A172 (cell line): ENCODE measurements at places on chromosomes 12 and 14.

GRCh38 chr12:5173511-5174011 is 129.9 kb downstream of the KCNA5 start:
- DNase-seq = peak; percentile 59

GRCh38 chr12:18752280-18752920 is 14.5 kb downstream of the CAPZA3 start:
- peak; percentile 85 for DNase-seq

- DNase-seq = no peak
Measured at GRCh38 chr12:128702371-128702770, 121.4 kb downstream of the SLC15A4 start.

DNA sequence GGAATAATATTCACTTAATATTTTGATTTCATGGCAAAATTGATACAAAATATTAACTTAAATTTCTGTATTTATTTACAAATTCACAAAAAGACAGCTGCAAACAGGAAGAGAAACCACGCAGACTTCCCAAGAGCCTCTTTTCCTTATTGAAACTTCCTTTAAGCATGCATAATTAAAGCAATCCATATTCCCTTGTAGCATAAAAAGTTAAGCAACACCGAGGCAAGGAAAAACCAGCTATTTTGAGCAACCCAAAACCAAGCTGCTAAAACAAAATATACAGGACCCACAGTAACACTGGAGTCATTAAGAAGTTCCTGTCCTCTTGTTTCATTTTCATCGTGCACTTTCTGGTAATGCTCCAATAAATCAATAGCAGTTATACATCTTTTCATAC is 58.0 kb downstream of the EEA1 start:
- DNase-seq = no peak

GRCh38 chr14:94761997-94762377 is 7.9 kb downstream of the GSC start:
- DNase-seq = no peak

- no peak for DNase-seq
Measured at GRCh38 chr12:6071589-6071988, 52.9 kb downstream of the VWF start.

GRCh38 chr14:21985081-21985480 is 311.5 kb upstream of the OR4E1 start:
- no peak for DNase-seq

GRCh38 chr14:90797451-90797850 is 18.8 kb downstream of the TTC7B start:
- DNase-seq = no peak

DNA sequence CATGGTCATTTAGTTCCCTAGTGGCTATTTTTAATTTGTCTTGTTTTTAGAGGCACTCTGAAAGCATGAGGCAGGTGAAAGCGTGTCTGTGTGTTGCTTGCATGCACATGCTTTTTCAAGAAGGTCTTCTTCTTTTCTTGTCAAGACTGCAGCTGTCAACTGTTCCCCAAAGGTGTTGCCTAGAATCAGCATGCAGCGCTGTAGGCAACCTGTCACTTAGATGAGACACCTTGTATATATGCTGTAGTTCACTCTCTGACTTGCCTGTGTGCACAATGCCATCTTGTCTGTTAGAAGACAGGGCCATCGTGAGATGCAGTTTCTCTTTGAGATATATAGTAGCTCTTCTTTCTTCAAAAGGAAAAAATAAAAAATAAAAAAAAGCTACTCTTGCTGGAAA is 885.7 kb downstream of the DIO2 start:
- no peak for DNase-seq

DNA sequence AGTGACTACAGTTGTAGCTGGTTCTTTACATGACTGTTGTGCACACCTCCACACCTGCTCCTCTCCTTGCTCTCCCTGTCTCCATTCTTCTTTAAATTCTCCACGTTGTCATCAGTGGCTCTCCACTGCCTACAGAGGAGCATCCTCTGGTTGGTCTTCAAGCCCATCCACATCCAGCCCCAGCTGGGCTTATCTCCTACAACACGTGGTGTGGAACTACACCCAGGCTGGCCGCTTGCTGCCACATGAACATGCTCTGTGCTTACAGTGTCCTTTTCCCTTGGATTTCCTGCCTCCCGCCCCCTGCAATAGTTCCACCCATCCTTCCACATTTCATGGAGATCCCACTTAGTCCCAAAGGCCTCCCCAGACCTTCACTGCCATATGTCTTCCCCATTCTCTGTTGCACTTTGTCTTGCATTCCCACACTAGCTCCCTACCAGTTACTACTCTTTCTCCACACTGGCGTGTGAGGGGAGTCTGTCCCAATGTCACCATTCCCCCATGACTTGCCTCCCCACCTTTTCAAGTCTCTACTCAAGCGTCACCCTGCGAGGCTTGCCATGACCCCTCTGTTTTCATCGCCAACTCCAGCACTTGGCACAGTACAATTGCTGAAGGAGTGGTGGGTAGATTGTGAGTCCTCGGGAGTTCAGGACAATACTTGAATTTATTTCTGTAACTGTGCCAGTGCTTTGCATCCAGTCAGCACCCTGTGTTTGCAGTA is 9.8 kb upstream of the MCRS1 start:
- DNase-seq = no peak

DNA sequence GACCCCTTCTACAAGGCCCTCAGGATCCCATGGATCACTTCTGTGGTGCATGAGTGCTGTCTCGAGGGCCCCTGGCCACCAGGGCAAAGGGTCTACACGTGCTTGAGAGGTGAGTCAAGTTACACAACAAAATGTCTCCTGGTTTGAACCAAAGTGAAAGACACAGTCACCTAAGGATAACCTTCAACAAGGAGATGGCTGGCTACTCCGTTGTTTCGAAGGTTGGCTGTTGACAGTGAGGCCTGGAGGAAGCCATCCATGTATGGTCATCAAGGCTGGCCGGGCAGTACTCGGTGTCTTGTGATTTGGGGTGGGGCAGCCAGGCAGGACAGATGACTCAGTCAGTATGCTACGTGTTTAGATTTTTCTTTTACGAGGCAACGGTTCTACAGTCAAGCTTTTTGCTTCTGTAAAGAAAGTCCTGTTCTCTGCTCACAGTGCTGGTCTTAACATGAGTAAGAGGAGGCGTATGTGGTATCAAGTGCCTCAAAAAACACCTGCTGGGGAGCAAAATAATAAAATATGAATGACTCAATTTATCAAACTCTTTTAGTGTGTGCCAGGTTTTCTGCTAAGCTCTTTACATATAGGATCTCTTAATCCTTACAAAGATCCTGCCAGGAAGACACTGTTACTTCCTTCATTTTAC is 18.0 kb upstream of the NT5DC3 start:
- peak; percentile 97 for DNase-seq

GRCh38 chr14:31510222-31510621 is 22.4 kb upstream of the GPR33 start:
- DNase-seq = peak; percentile 3

GRCh38 chr14:60974090-60974651 is 6.7 kb downstream of the TRMT5 start:
- DNase-seq = no peak

GRCh38 chr12:126582231-126582630 is 1517.0 kb downstream of the AACS start:
- peak; percentile 20 for DNase-seq

GRCh38 chr14:44699391-44699790 is 192.3 kb upstream of the FSCB start:
- peak; percentile 1 for DNase-seq

DNA sequence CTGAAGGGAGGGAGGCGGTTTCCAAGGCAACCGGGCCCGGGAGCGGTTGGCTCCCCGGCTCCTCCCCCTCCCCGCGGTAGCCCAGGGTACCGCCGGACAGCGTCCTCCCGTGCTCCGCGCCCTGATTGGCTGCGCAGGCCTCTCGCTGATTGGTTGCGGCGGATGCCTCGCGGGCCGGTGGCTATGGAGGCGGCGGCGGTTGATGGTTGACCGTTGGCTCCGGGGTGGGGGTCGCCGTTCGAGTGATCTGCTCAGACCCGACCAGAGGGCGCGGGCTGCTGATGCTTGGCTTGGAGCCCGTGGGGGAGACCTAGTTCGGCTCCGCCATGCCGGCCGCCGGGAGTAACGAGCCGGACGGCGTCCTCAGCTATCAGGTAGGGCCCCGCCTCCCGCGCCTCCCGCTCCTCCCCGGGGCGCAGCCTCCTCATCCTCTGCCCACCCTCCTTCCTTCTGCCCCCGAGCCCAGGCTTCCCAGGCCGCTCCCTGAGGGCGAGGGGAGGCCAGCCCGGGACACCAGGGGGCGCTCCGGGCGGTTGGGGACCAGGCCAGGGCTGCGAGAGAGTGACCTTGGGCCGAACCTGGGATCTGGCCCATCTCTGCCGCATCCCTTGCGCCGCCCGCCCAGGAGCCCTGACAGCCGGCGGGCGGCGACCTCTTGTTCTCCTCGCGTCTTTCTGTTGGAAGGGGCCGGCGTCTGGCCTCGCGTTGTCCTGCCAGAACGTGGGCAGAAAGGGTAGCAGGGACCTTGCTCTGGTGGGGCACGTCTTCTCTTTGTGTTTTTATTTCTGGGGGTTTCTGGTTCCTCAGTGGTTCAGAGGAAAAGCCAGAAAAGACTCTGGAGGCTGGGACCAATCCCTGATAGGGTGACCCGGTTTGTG is at the start of gene SLC4A8:
Gene SLC4A8 (plus strand): TSS at position 170 of the 878 bp plus-strand sequence. CDS start 157 bp downstream, at position 327.
- peak; percentile 84 for DNase-seq

DNA sequence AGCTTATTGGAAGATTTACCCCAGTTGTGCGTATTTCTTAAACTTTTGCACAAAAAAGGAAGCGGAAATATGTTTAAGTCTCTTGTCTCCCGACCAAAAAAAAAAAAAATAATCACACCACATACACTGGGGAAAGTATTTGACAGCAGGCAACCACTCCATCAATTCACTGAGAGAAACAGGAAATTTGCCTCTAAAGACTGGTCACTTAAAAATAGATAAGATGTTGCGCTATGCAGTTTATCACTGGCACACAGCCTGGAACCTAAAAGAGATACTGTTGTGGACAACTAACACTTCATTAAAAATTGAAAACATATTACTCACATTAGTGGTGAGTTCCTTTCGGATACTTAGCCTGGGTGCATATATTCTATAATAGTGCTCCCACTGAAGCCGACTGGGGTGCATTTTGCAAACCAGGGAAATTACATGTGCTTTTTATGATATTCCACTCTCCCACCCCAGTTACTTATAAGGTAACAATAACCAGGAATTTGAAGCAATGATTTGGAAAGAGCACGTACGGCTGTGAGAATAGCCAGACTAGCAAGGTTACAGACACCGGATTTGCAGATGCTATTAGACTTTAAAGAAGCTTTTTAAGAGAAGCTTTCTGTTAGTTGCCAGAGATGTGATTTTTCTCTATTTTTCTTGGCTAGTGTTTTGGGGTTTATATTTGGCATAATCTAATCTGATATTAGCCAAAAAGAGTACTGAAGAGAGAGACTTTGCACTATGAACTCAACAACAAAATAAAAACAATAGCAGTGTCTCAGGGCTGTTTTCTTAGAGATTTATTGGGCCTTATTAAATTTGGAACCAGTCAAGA is 311.5 kb downstream of the NOVA1 start:
- no peak for DNase-seq

DNA sequence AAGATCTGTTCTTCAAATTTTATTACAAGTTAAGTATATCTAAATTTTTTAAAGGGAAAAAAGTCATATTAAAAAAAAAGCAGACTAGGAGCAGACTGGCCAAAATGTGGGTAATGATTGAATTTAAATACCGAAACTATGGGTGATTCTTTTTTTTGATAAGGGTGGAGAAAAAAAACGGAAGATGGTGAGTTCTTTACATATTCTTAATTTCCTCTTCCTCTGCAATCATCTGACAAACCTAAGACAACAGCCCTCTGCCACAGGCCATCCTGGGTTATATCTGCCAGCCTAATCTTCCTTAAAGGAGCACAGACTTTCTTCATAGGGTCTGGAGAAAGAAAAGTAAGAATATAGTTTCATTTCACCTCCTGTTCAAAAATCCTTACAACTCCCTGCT is 108.0 kb downstream of the PPP2R5E start:
- DNase-seq = no peak

- no peak for DNase-seq
Measured at GRCh38 chr14:92587700-92588085, 74.1 kb downstream of the RIN3 start.

GRCh38 chr12:125604976-125605375 is 539.7 kb downstream of the AACS start:
- DNase-seq = no peak

DNA sequence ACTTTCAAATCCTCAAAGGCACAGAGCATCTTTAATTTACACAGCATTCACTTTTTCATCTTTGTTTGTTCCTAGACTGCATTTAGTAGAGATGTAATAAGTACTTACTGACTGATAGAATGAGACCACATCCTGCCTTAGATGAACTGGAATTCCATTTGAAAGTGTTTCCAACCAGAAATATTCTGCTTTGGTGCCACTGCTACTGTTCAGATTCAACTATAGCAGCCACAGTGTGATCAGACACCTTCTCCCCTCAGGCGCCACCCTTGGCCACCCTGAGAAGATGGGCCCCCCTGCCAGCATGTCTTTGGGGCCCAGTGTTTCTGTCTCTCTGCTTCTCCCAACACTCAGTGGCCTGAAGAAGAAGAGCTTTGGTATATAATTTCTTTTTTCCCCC is 449.1 kb downstream of the RAD51B start:
- peak; percentile 32 for DNase-seq

GRCh38 chr14:95313707-95314106 is 6.0 kb downstream of the CLMN start:
- no peak for DNase-seq
